Muscle of arm (tissue), 14 donors: ENCODE measurements at places on chromosomes 16 and 17. TPM values are rescaled to one million over a fixed set of nuclear protein-coding genes. Genes with fewer than 3 reads are reported as not detected.

The TLK2 gene
- polyA plus RNA-seq, result 52.7 TPM

The CMTM2 gene
- 0.34 TPM for polyA plus RNA-seq

GRCh38 chr16:3073448-3073847 is 8.0 kb downstream of the IL32 start:
- no peak for DNase-seq

The IL4R gene
- polyA plus RNA-seq, result not detected

The LIMD2 gene
- polyA plus RNA-seq, result 30.1 TPM

DNA sequence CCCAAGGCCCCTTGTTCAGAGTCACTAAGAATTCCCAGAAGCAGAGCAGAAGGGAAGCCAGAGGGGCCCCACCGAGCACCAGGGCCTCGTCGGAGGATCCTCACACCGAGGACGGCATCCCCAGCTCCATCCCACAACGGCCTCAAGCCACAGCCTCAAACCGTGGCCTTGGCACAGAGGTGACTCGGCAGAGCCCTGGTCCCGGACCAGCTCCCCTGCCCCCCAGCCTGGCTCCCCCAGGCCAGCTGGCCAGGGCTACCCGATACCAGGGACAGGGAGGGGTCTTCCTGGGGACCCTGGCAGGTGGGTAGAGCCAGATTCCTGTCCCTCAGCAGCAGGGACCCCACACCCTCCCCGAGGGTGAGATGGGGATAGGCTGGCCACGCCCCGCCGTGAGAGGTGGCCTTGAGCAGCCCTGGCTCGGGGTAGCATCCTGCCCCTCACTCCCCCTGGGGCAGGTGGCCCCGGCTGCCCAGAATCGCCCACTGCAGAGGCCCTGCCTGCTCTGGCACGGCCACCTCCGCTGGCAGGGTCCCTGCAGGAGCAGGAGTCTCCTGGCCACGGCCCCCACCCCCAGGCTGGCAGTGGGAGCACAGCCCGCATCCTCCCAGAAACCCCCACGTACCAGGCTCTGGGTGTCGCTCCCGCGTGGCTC is 5.6 kb upstream of the PVALEF start:
- no peak for DNase-seq

GRCh38 chr16:2471016-2471652 is at the start of gene NTN3:
TSS of gene NTN3 (plus strand) at chr16:2471297. CDS start at chr16:2471702, 405 bp downstream.
- DNase-seq, result peak; percentile 65

DNA sequence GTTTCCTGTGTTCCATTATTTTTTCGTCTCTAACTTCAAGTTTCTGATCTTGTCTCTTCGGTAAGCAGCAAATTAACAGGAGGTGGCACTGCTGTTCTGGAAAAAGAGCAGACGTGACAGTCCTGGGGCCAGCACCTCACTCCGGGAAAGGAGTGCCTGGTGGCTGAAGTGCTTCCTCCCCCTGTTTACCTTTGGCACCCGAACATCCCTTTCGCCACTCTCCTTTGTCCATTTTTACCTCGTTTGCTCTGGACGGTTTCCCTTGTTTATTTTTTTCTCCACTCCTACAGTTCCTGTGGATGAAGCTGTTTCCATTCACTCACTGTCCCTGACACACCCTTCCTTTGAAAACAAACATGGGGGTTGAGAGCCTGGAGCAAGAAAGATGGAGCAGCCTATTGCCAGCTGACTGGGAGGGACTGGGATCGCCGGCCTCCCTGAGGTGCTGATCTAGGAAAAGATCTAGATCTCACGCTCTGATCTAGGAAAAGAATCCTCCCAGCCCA is 12.6 kb downstream of the SAP30BP start:
- DNase-seq, result no peak

The SLC38A8 gene
- not detected for polyA plus RNA-seq

DNA sequence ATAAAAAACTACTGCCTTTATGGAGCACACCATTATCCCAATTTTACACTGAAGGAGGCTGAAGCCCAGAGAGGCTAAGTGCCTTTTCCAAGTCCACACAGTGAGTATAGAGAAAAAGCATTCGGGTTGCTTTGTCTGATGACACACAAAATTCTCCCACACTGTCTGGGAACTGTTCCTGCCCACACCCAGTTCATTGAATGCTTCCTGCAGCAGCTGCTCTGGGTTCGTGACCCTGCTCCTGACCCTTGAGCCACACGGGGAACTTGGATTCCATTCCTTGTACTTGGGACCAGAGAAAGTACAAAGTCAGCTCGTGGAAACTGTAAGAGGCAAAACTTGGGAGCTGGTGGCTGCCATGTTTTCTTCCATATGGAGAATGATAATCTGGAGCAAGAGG is 57.9 kb downstream of the AKAP1 start:
- no peak for DNase-seq

The BFAR gene
- polyA plus RNA-seq, result 56.0 TPM
